Stimulated activated CD4-positive, alpha-beta T cell treated with anti-CD3 and anti-CD28 coated beads, Interleukin-4, amount 100 ng/mL, for 4 hours (primary cell): ENCODE measurements at places on chromosomes 11 and 22.
A peak's percentile ranks its signal among the peaks of the same experiment; 100 is the strongest.

- DNase-seq: no peak
These were observed 6.0 kb downstream of the HOATZ start for GRCh38 chr11:111520560-111520959.

DNA sequence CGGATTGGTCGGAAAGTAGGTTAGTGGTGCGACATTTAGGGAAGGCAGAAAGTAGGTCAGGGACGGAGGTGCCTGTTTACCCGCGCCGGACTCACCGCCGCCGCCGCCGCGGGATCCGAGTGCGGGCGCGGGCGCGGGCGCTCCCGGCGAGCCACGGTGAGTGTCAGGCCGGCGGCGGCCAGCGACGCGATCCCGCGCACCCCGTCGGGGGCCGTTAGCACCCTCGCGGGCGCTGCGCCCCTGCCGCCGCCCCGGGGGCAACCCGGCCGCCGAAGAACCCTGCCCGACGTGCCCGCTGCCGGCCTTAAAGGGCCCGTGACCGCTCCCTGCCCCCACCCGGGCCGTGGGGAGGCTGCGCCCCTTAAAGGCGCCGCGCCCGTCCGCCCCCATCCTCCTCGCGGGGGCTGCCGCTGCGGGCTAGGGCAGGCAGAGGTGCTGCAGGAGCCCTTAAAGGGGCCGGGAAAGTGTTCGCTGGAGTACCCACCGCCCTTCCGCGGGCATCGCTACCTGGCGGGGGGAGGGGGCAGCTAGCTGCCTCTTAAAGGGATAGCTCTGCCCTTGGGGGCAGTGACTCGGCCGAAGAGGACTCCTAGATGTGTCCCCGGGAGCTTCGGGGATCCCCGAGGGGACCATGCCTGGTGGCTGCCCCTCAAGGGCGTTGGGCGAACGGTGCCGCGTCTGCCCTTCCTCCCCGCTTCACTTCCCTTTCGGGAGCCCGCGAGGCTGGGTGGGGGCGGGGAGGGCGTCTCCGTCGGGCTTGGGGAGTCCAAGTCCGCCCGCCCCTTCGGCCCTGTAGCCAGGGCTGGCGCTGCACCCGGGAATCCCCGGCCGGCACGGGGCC lies at the start of gene BMAL1:
BMAL1 (plus strand) TSS at position 23 of the 841 bp plus-strand sequence. CDS start 76,519 bp downstream, outside the sequence.
- DNase-seq: peak; percentile 38

GRCh38 chr11:128988242-128988970 lies 45.7 kb upstream of the TP53AIP1 start:
- DNase-seq: no peak

DNA sequence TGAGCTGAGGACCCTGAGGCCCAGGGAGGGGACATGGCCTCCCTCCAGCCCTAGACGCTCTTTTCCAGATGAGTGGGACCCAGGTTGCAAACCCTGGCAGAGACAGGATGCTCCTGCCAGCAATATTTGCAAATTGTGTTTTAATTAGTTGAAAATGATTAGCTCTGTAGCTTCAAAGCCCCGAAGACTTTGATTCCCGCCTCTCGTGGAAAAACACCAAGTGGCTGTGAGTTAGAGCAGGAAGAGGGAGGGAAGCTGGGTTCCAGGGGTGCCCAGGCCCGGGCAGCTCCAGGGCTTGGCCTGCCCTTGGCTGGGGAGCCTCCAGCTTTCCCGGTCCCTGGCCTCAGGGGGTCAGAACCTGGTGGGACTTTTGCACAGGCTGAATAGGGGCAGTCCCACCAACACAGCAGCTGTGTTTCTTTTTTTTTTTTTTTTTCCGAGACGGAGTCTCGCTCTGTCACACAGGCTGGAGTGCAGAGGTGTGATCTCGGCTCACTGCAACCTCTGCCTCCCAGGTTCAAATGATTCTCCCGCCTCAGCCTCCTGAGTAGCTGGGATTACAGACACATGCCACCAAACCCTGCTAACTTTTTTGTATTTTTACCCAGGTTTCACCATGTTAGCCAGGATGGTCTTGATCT lies 101.6 kb upstream of the RTL6 start:
- no peak for DNase-seq
